ENCODE measurements at places on chromosomes 7 and 10.
A peak's percentile ranks its signal among the peaks of the same experiment; 100 is the strongest.

DNA sequence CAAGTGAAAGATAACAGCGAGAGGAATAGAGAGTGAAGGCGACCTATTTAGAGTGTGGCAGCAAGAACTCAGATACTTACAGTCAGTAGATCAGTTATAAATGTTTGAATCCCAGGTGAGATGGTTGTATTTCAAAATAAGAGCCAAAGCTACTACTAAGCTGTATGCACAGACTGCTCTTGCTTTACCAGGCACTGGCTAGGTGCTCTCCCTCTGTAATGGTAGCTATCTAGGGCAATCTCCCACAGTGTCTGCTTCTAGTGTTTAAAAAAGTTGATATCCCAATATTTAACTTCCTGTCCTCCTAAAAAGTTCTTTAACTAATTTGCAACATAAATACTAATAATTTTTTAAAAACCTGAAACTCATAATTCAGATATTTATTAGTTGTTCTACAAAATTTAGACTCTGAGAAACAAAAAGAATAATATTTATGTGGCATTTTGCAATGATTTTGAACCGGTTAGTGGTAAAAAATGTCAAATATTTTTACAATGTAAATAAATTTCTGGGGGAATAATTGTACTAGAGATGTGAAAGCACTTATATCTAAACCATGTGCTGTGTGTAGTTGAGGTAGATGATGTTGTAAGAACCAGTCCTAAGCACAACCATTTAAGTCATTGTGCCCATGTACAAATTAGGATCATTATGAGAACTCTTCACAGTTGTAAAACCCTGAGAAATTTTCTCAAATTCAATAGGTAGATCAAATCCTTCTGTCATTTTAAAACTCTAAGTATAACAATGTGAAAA is 349.3 kb upstream of the SEMA3D start:
- no peak for ATAC-seq

DNA sequence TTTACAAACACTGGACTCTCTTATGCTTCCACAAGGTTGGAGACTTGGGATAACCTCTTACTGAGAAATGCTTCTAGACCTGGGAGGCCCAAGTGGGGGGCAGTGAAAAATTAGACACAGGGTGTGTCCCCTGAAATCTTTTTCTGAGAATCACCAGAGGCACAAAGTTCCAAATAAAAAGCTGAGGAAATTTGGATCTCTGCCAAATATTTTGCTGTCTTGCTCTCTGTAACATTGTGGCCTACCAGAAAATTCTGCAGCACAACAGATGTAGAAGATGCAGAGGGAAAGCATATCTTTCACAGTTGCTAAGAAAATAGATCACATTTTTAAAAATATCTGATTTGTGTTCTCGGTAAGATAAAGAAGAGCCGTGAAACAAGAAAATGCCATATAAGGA is 849.4 kb downstream of the CCSER2 start:
- no peak for ATAC-seq

DNA sequence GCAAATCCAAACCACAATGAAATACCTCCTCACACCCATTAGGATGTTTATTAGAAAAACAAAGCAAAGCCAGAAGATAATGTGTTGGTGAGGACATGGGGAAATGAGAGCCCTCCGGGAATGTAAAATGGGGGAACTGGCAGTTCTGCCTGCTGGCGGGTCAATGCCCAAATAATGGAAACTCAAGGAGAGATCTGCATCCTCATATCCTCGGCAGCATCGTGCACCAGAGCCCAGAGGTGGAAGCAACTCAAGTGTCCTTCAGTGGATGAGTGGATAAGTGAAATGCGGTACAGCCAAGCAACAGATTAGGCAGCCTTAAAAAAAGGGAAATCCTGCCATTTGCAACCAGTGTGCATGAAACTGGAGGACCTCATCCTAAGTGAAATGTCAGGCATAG is 325.2 kb downstream of the WDR37 start:
- ATAC-seq: no peak

GRCh38 chr10:12073526-12073925 is 4.8 kb downstream of the DHTKD1 start:
- no peak for ATAC-seq

DNA sequence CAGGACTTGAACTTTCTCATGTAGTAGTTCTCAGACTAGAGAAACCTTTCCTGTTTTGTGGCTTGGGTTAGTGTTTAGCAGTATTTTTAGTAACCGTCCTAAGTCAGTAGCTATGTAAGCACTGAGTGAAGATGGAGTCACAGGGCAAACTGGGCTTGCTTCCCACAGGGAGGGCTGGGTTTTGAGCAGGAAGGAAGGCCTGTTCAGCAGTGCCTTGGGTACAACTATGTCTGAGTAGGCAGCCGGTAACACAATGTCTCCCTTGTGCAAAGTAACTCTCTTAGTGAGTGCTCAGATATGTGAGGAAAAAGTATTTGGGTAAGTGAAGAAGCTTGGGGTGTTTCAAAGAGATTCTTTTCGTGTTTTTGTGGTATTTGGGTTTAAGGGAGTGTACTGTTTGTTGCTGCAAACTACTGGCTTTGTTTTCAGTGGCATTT is 96.4 kb downstream of the CCSER2 start:
- no peak for ATAC-seq

DNA sequence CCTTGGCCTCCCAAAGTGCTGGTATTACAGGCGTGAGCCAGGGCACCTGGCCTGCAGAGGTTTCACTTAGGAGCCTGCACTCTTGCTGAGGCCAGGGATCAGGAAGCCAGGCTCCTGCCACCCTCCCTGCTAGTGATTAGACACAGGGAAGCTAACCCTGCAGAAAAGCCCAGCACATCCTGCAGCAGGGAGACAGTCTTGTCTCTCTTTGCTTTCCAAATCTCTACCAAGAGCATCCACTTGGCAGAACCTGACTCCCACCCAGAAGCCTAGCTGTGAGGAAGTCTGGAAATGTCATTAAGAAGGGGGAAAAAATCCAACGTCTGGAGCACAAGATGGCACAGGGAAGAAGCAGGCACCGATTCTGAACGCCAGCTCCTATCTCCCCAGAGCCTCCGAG is 8.0 kb upstream of the FAM171A1 start:
- ATAC-seq: no peak

- ATAC-seq: no peak
Measured at GRCh38 chr7:92778972-92779371, 57.4 kb downstream of the CDK6 start.

DNA sequence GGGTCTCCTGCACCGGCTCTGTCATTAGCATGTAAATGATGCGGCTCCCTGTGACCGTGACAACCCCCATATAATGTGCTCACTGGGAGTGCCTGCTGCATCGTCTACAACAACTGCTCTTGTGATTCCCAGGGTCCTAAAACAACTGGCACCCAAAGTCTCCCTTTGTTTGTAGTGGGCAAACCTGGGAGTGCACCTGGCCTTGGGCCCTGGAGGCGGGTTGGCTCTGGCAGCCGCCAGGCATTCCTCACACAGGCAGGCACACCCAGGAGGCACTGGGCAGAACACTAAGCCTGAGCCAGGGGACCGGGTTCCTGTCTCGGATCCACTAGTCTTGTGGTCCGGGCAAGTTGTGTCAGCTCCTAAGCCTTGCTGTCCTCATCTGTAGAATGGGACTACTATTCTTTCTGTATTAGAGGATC is 115.5 kb upstream of the GPR26 start:
- ATAC-seq: no peak

DNA sequence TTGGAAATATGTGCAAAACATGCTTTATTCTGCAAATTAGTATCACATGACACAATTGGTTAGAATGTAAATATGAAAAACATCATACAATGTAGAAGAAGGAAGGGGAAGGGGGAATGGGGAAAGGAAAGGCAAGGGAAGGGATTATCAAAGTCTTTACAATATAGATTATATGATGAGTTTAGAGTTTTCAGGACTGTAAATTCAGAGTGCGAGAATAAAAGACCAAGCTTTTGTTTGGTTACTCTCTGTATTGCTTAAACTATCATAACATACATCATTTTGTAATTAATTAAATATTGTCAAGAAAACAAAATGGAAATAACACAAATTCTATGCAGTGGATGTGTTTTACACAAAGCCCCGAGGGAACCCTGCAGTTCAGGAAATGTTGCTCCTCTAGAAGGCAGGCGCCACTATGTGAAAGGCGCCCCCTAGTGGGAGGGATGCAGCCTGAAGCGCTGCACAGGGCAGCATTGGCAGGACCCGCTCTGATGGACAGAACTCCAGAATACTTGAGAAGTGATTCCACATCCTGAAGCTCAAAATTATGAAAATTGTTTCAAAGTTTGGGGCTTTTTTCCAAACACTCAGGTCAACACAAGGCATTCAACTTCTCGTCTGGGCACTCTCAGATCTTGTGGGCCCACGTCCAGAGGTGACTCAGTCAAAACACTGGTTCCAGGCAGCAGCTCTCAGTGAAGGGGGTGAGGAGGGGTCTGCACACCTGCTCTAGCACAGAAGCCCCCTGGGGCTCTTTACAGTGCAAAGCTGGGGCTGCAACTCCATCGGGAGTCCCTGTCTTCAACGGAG is 31.6 kb upstream of the TMEM254 start:
- ATAC-seq: peak; percentile 74

DNA sequence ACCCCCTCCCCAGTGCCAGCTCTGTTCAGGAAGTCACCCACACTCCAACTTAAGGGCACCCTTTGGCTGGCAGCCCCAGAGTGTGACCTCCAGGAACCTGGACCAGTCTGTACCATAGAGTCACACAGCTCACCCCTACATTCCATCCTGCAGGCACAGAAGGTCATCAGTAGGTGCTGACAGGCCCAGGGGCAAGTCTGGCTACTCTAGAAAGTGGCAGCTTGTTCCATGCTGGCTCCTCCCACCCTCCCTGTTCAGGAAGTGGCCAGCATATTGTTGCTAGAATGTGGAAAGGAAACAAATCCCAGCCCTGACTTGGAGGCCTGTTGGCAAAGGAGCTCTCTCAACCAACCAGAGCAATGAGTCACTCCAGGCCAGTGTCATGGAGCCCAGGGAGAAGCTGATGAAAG is 3.2 kb upstream of the NCOA4 start:
- ATAC-seq: no peak

- ATAC-seq: no peak
Measured at GRCh38 chr10:990808-991207, 2.6 kb downstream of the GTPBP4 start.

GRCh38 chr7:84202855-84203254 is 8.3 kb upstream of the SEMA3A start:
- no peak for ATAC-seq

GRCh38 chr10:123496375-123496774 is 169.8 kb upstream of the GPR26 start:
- no peak for ATAC-seq

DNA sequence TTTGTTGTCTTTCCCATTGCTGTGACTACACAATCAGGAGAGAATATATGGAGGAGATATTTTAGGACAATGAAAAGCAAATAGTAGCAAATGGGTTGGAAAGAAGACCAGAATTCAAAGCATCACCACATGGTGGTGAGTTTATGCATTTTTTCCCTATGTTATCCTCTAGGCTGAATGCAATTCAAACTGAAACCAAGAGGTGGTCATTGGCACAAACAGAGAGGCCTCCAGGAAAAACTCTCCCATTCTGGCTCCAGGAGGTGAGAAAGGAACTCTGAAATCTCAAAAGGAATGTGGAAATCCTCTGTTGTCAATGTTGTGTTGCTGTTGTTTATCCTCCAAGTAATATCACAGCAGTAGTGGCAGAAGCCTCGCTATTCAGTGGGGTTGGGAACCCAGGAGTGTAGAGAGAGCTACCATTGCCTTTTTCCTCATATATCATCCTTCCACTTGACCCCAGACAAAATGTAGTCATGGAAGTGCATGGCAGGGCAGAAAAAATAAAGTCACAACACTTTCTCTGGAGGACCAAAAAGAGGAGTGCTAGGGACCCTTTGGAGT is 819.1 kb downstream of the GRID1 start:
- no peak for ATAC-seq

GRCh38 chr7:106372595-106373318 is 88.0 kb upstream of the NAMPT start:
- ATAC-seq: no peak

DNA sequence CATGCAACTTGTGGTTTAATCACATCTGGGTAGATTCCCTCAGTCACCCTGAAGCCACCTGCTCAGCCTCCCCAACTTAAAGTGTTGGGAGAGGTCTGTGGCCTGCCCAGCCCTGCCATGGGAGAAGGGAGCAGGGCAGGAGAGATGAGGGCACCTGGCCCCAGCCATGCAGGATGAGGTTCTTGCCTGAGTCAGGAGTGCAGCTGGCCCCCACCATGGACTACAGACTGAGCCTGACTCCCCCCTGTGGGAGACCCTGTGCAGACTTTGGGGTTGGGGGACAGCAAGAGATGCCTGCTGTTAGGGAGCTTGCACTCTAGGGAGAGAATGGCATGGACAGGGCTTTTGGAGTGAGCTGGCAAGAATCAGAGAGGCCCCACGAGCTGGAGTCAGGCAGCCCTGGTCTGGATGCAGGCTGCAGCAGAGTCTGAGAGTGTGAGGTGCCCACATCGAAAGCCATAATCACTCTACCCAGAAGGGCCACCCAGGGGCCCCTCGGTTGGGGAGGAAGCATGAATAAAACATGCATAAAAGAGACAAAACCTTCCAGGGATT is 34.7 kb upstream of the DPYSL4 start:
- ATAC-seq: no peak

DNA sequence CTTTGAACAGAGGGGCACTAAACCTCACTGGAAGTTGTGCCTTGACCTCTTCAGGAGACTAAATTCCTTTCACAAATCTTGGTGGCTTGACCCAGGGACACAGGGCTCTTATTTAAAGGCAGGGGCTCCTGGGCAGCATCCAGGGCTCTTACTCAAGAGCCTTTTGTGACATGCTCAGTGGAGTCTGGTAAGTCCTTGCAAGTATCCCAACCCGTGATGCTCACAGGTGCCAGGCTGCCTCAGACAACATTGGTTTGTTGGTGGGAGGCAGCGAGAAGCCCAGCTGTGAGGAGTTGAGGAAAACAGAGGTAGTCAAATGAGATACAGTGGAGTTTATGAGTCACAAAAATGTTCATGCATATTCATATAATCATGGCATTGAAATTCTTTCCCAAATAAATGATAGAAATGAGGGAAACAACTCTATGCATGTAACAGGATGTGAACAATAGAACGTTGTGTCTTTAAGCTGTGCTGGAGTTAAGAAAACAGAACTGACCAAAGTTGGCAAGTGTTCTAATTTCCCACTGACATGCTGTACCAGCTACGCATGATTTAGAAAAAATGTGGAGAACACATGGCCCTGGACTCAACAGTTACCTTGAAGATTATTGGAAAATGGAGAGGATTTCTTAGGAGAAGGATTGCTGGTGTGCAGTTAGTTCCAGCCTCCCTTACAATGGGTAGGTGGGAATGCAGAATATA is 654.5 kb upstream of the COBL start:
- no peak for ATAC-seq

DNA sequence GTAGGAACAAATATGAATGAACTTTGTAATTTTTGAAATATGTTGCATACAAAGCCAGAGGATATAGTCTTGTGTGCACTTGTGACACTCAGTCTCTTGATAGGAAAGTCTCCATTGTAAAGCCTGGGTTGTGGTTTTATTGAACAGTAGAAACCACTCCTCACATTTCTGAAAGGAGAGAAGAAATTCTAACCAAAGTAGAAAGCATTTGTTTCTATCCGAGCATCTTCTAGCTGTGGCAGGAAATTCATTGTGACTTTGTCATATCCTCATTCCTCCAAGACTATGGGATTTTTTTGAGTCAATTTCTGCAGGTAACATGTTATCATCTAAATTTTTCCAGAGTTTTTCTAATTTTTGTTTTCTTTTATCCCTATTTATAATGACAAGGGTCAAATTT is 55.5 kb upstream of the NCF1 start:
- ATAC-seq: no peak

Measured in activated CD4-positive, CD25-positive, alpha-beta regulatory T cell treated with anti-CD3 and anti-CD28 coated beads, Interleukin-2, amount 50 U/mL, for 24 hours (primary cell).